MG63 (cell line): ENCODE measurements at places on chromosomes 3 and 15. TPM values are rescaled to one million over a fixed set of nuclear protein-coding genes. Genes with fewer than 3 reads are reported as not detected.

DNA sequence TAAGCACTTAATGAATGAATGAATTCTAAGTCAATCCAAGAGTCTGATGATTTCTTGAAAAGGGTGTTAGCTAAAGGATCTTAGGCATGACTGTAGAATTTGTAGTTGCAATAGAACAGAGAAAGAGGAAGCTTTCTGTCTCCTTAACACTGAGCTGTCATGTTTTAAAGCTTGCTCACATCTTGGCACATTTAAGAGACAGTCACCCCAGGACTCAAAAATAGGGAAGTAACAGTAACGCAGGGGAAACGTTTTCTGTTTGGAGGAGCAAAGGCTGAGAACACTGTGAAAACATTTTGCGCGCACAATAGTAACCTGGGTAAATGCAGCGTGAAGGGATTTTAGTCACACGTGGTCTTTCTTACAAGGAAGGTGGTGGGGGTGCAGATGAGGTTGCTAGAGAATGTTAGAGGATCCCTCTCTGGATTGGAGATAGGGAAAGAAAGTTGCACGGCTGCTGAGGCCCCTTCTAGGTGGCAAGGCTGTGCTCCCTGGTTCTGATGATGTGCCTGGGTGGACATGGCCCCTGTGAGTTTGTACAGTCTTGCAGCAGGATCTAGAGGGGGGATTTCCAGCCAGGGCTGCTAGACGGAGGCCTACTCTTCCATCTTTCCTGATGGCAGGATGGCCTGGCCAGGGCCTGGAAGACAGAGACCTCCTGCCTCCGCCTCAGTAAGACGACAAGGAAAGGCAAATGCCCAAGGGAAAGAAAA, 12.0 kb downstream of the STARD5 start:
- no peak for DNase-seq

DNA sequence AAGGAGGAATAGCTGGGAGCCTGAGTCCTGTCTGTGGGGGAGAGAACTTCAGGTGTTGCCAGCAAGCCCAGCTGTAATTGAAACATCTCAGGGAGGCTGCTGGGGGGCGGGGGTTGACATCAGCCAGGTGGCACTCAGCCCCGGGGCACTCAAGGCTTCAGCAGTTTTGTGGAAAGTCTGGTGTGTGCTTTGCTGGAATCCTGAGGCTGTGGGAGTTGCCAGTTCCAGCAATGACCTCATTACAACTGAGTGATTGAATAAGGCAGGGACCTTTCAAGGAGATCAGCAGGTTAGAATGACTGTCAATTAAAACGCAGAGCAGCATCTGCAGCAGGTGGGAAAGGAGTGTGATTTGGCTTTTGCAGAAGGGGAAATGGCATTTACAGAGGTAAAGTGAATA, 75.7 kb downstream of the FAM43A start:
- no peak for DNase-seq

GRCh38 chr3:147574621-147575020, 165.5 kb downstream of the ZIC1 start:
- no peak for DNase-seq

GRCh38 chr3:15010664-15011063, 54.5 kb downstream of the MRPS25 start:
- DNase-seq: no peak

GRCh38 chr15:60152386-60152785, 148.3 kb downstream of the FOXB1 start:
- no peak for DNase-seq

DNA sequence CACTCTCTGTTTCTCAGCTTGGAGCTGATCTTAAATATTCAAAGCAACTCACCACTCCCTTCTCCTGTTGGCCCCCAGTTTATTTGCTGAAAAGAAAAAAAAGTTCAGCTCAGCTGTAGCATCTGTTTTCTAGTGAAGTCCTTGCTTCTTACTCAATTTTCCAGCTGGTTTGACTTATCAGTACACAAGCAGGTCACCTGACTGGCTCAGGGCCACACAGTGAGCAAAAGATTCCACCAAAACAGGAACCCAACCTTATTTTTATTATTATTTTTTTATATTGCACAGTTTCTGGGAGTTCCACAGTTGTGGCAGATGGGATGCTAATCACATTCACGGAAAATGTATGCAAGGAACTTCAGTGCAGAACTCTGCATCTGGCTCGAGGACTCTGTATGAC, 390.7 kb upstream of the RGMA start:
- no peak for DNase-seq

DNA sequence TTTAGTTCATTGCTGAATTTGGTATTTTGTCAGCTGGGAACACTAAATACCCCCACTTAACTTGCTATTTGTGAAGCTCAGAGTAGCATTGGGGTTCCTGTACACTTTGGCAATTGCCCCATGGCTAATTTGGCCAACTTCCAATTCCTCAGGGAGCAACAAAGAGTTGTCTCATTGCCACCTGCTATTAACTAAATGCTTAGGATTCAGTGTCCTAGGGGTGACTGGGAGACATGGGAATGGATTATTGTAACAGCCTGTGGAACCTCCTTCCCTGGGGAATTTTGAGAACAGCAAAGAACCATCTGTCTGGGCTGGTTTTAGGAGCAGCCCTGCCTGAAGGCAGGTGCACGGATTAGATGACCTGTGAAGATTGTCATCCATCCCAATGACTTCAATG, 437.4 kb upstream of the TPRG1 start:
- DNase-seq: no peak

DNA sequence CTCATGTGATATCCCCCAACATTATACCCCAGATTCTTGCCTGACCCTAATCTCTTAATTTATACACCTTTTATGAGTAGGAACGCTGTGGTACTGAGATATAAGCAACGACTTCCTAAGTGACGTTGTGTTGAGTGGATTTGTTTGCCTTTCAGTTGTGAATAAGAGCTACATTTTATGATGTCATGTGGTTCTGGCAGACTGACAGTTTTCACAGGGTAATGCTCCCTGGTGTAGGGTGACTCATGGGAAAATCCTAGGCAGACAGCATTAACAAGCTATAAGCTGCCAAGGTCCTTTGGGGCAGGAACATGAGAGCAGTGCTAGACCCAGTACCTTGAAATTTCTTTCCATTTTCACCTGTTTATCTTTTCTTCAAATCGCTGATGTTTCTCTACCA, 11.2 kb downstream of the C3orf52 start:
- DNase-seq: peak; percentile 80

DNA sequence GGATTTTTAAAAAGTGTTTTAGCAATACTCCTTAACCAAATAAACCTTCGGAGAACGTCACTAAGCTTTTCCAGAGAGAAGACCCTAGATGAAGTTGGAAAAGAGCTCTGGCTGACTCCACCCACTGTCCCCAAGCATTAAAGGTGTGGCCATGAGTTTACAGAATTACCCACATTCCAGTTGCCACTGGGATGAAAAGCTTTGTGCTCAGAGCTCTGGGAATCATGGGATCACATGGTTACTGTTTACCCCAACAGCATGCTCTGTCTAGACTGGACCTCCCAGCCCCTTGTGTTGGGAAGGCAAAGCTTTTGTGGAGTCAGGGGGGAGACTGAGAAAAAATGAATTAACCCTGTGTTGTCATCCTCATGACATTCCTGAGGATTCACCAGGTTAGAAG, 55.3 kb downstream of the CCK start:
- DNase-seq: no peak

The SLC28A1 gene
- not detected in 2 replicates for total RNA-seq

DNA sequence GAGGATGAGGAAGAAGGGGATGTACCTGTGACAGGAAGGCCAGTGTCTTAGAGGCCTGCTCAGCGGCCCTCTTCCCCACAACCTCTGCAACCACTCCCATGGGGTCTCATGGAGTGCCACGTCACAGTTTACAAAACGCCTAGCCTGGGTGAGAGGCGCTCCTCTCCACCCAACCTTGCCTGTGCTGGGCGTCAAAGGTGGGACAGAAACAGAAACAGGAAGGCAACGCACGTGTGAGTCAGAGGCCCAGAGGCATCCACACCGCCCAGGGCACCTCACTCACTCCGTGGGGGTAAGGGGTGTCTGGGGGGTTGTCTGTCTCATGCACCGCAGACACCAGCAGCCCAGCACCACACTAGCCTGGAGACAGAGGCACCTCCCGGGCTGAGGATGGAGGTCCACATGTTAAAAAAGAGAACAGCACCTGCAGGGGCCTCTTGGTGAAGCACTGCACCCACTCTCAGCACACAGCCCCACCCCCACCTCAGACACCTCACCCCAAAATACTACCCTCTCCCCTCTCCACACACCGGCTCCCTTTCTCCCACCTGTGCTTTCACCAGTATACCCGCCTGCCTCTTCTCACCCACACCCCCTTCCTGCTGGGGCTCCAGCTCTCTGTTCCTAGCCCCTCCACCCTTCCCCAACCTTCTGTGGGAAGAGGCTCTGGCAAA, 4.7 kb upstream of the CALML4 start:
- DNase-seq: no peak

The RAD51 gene
- 14.5 and 16.9 TPM in 2 replicates for total RNA-seq

- peak; percentile 18 for DNase-seq
These were observed 498 bp downstream of the PDE12 start for GRCh38 chr3:57556459-57557084.

DNA sequence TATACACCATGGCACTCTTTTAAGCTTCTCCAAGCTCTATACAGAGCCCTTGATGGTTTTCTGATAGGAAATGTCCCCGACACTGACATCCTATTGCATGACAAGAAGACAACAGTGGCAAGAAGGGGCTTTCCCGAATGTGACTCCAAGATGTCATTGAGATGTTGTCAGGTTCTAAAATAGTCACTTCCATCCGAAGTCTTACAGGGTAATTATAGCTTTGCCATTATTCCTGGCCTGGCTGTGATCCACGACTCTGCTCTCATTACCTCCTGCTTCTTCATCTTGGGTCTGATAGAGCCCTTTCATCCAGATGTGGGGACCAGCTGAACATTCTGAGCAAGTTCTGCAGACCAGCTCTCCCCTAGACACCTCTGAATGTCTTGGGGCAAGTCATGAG, 40.6 kb upstream of the ADAMTS9 start:
- DNase-seq: no peak

GRCh38 chr15:60602323-60602722, 123.4 kb upstream of the ICE2 start:
- no peak for DNase-seq

DNA sequence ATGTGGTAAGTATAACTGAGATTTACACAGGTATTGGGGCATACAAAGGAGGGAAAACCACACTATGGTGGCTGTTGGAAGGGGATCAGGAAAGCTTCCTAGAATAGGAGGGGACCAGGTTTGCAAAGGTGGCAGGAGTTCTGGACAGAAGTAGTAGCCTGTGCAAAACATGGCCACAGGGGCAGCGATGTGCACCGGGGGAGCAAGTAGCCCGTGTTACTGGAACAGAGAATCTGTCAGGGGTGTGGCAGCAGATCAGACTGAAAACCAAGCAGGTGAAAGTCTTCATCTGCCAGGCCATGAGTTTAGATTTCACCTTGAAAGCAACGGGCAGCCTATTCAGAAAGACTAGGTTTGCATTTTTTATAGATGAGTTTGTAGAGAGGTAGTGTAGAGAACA, 182.3 kb upstream of the LPP start:
- no peak for DNase-seq

The CRYGS gene
- 0.66 TPM in 1 of 2 replicates, not detected in the other for total RNA-seq

GRCh38 chr15:44706401-44706800, 4.7 kb downstream of the PATL2 start:
- no peak for DNase-seq

DNA sequence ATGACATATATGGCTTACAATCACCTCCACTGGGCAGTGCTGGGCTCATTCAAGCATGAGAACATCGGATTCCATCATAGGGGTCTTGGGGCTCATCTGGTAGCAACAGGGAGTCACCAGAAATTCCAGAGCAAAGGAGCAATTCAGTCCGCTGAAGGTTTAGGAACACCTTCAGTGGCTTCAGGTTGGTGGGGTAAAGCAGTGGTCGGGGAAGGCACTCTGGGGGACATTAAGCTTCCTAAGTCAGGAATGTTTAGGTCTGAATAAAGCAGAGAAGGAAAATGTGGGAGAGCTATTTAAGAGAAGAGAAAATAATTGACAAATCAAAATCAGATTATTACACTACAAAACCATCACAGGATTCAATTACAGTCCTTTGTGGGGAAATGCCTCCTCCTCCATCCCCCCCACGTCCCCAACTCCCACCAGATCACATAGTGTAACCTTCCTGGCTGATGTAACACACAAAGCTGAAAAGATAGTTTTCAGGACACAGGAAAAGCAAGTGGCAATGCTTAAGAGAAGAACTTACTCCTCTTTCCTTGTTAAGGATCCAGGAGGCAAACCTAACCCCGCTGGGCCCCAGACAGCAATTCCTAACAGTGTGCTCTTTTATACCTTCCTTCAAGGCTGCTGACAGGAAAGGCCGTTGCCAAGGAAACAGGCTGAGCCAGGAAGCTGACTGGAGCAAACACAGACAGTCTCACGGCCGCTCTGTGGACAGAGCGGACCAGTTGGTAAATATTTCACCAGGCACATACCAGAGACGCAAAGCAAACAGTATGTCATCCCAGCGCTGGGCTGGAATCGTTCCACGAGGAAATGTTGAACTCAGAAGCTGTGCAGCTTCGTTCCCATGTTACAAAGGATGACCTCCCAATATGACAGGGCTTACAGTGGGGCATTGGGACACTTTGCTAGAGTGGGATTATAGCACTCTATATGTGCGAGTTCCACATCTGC, 57.5 kb upstream of the LMCD1 start:
- peak; percentile 88 for DNase-seq

The SPTSSB gene
- not detected in 2 replicates for total RNA-seq

The COLQ gene
- not detected in 2 replicates for total RNA-seq

GRCh38 chr15:81398910-81399551, 25.0 kb upstream of the TMC3 start:
- no peak for DNase-seq

The TGM4 gene
- 0.43 TPM in 1 of 2 replicates, not detected in the other for total RNA-seq

The AMOTL2 gene
- 172 and 180 TPM in 2 replicates for total RNA-seq

The TMC3 gene
- not detected in 2 replicates for total RNA-seq

DNA sequence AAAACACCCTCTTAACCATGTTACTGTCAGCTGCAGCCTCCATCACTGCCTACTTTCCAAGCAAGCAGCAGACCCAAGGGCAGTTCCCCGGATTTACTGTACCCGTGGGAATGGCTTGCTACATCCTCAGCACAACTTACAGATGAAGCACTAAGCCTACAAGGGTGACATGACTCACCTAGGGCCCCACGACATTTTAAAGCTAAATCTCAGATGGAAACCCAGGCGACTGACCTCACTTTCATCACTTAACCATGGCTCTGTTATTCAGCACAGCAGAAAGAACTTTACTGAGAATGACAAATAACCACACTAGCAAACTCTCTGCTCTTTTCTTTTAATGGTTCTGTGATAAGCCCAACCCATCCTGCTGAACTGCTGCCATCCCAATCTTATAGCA, 65.6 kb downstream of the SUMF1 start:
- no peak for DNase-seq

The ZBTB38 gene
- total RNA-seq: 15.8 and 29.9 TPM in 2 replicates

The CD200R1 gene
- total RNA-seq: 0.36 and 0.67 TPM in 2 replicates

DNA sequence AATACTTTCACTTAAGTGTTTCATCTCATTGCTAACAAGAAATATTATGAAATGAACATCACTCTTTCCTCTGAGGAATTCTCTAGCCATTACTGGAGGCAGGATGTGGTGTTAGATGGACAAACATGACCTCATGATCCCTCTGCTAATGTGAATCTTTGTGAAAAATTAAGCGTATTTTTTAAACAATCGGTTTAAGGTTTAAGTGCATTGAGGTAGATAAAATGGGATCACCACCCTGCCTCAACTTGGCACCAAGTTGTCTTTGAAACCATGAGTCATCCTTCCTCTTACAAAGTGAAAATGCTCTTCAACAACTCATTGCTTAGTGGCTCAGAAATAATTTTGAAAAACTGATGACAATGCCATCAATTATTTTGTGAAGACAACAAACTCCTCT, 76.0 kb upstream of the DCBLD2 start:
- DNase-seq: peak; percentile 71

GRCh38 chr15:85688711-85689110, 106.0 kb downstream of the KLHL25 start:
- no peak for DNase-seq

The TRIM42 gene
- total RNA-seq: not detected in 2 replicates

The FRG2C gene
- total RNA-seq: not detected in 2 replicates

The DUOXA1 gene
- total RNA-seq: not detected in 2 replicates
